ENCODE measurements at places on chromosomes 1 and 21. TPM values are rescaled to one million over a fixed set of nuclear protein-coding genes. Genes with fewer than 3 reads are reported as not detected.

DNA sequence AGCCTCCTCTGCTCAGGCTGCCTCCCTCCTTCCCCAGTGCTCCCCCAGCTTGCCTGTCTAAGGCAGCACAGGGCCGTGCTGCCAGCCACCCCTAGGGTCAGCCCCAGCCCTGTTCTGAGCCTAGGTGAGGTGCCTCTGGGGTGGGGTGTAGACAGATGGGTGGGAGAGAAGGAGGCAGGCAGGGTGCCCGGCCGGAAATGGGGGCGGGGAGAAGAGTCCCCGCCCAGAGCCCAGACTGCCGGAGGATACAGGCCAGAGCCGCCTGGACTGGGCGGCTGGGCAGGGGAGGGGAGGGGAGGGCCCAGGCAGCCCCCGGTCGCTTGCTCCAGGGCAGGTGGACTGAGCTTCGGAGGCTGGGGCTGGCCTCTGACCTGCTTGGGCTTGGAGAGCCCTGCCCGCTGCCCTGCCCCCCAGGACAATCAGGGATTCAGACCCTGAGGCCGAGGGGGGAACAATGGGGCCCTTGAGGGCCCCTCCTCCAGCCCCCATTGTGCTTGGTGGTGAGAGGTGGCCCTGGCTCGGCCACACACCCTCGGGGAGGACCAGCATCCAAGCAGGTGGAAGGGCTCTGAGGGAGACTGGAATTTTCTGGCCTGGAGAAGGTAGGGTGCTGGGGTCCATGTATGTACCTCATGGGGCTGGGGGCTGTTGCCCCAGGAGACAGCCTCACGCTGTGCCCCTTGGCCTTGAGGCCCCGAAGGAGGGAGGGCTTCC, at the start of gene GJC2:
Gene GJC2 (plus strand): TSS at position 525 of the 714 bp plus-strand sequence. CDS start 7,829 bp downstream, outside the sequence.
- H3K4me1 ChIP-seq: peaks cover 6% of the 10 kb centered on the region
- H3K4me3 ChIP-seq: no peak within 1 kb of the TSS
- DNase-seq: peak; percentile 42
- H3K27me3 ChIP-seq: no peaks in the 10 kb centered on the region
- H3K36me3 ChIP-seq: peaks cover 25% of the 10 kb centered on the region

DNA sequence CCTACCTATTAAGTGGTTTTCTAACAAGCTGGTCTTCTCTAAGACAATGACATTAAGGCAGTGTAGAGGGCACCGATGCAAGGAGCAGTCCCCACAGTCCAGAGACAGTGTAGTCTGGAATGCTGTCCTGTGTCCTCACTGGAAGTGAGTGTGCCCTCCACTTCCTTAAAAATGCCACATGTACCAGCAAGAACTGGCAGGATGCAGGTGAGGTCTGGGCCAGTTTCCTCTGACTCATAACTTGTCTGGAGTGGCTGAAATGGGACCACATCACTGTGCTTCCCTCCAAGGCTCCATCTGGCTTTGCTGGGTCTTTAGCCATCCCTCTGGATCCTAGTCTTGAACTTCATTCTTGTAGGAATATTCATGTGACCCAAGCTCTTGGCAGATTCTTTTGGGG, 170.5 kb upstream of the KIAA0040 start:
- no peaks in the 10 kb centered on the region for H3K36me3 ChIP-seq
- no peaks in the 10 kb centered on the region for H3K4me1 ChIP-seq
- H3K4me3 ChIP-seq: no peak overlapping the region

GRCh38 chr1:230569201-230569600, 73.1 kb upstream of the COG2 start:
- H3K27ac ChIP-seq: no peak overlapping the region
- H3K36me3 ChIP-seq: no peaks in the 10 kb centered on the region
- H3K4me3 ChIP-seq: no peak overlapping the region
- H3K27me3 ChIP-seq: no peaks in the 10 kb centered on the region

- no peaks in the 10 kb centered on the region for H3K36me3 ChIP-seq
- DNase-seq: no peak
- H3K4me3 ChIP-seq: no peak overlapping the region
- H3K4me1 ChIP-seq: no peaks in the 10 kb centered on the region
- H3K27me3 ChIP-seq: no peaks in the 10 kb centered on the region
Measured at GRCh38 chr1:217586586-217586985, 44.3 kb downstream of the GPATCH2 start.

DNA sequence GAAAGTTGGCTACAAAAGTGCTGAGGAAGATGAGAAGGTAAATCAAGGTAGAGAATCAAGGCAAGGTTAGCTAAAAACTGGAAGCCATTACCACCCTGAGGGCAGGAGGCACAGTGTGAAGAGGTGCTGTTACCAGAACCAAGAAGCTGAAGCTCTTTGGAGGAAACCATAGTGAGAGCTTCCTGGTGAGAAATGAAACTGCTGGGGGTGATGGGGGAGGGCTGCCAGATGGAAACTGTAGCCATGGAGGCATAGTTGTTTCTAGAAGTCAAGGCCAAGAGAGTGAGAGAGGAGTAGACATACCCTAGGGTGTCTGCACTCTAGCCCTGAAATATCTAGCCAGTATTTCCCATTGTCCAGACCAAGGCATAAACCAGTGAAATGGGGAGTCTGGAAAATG, 28.7 kb downstream of the IFI44 start:
- H3K36me3 ChIP-seq: no peaks in the 10 kb centered on the region
- no peak for DNase-seq
- no peak overlapping the region for H3K4me3 ChIP-seq
- no peaks in the 10 kb centered on the region for H3K27me3 ChIP-seq
- no peak overlapping the region for H3K27ac ChIP-seq

- no peaks in the 10 kb centered on the region for H3K27me3 ChIP-seq
- H3K27ac ChIP-seq: no peak overlapping the region
- H3K4me3 ChIP-seq: no peak overlapping the region
- H3K36me3 ChIP-seq: no peaks in the 10 kb centered on the region
- H3K4me1 ChIP-seq: no peaks in the 10 kb centered on the region
Measured at GRCh38 chr1:113018911-113019310, 54.1 kb upstream of the LRIG2 start.

GRCh38 chr21:35819134-35819533, 241.2 kb downstream of the SETD4 start:
- H3K4me3 ChIP-seq: no peak overlapping the region
- H3K36me3 ChIP-seq: no peaks in the 10 kb centered on the region
- H3K27me3 ChIP-seq: no peaks in the 10 kb centered on the region
- H3K4me1 ChIP-seq: no peaks in the 10 kb centered on the region
- no peak overlapping the region for H3K27ac ChIP-seq

DNA sequence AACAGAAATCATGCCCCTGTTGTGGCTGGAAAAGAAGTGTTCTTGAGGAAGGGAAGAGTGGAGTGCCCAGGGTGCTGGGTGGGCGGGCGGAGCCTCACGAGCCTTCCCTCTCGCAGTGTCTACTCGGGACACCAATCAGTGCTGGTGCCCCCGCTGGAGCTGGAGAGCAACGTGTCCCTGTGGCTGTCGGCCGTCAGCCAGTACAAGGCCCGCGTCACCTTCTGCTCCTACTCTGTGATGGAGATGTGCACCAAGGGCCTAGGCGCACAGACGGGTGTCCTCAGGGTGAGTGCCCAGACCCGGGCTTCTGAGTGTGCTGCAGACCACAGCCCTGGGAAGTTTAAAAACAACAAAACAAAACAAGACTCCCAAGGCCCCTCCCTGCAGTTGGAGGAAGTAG, 47.4 kb downstream of the S100B start:
- no peak overlapping the region for H3K4me3 ChIP-seq
- H3K4me1 ChIP-seq: no peaks in the 10 kb centered on the region
- no peak overlapping the region for H3K27ac ChIP-seq
- no peaks in the 10 kb centered on the region for H3K27me3 ChIP-seq
- no peaks in the 10 kb centered on the region for H3K36me3 ChIP-seq
- DNase-seq: no peak

DNA sequence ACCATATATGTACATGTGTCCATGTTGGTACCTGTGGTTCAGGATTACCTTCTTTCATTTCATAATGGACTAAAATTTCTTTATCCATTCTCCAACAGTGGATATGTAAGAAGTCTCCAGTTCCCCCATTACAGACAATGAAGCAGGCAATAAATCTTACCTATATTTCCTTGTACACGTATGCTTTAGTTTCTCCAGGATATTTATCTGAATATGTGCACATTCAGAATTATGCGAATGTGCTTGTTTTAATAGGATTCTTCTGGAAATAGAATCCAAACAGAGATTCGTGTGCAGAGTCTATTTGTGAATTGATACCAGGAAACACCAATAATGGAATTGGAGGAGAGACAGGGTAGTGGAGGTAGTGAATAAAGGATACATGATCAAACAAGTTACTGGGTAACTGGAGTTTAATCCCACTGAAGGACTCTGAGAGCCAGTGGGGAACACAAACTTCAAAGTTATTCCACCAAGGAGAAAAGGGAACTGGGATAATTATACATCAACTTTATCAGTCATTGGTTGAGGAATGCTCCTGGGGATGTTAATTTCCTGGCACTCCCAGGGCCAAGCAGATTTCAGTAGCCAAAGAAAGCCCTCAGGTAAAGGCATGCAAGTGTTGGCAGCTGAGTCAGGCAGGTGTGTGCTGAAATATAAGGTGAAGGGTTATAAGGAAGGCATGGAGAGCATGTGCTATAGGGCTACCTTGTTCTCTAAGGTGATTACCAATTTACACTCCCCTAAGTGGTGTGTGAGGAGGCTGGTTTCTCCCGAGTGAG, 374.9 kb upstream of the PBX1 start:
- H3K4me1 ChIP-seq: no peaks in the 10 kb centered on the region
- H3K4me3 ChIP-seq: no peak overlapping the region
- no peak for DNase-seq
- H3K27ac ChIP-seq: no peak overlapping the region
- no peaks in the 10 kb centered on the region for H3K27me3 ChIP-seq

DNA sequence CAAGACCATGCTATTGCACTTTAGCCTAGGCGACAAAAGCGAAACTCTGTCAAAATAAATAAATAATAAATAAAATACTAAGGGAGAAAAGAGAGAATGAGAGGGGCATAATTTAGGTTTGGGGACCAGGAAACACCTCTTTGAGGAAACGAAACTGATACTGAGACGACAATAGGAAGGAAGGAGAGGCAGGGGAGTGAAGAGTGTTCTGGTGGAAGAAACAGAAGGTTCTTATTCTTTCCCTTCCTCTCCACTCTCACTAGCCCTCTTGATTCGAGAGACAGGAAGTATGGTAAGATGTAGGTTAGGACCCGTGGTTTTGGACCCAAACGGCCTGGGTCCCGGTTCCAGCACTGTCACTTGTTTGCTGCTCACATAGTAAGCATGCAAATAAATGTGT, 1.6 kb upstream of the NKAIN1 start:
- no peak overlapping the region for H3K27ac ChIP-seq
- no peak overlapping the region for H3K4me3 ChIP-seq
- H3K36me3 ChIP-seq: no peaks in the 10 kb centered on the region
- H3K27me3 ChIP-seq: no peaks in the 10 kb centered on the region

Gene SRRM1
- polyA plus RNA-seq: 47.3 TPM

Gene ZNF683
- polyA plus RNA-seq: not detected

Gene TRNP1
- polyA plus RNA-seq: 4.6 TPM

Gene YY1AP1
- polyA plus RNA-seq: 44.0 TPM

Gene COL8A2
- 1.2 TPM for polyA plus RNA-seq

Gene ARMH1
- polyA plus RNA-seq: 1.8 TPM

Gene FMO2
- 29.8 TPM for polyA plus RNA-seq

Gene C1QA
- polyA plus RNA-seq: 185 TPM

Gene SAMSN1
- polyA plus RNA-seq: 7.6 TPM

Gene OR2T33
- not detected for polyA plus RNA-seq

Gene KCNJ10
- polyA plus RNA-seq: 0.13 TPM

Gene PDE4B
- polyA plus RNA-seq: 1.2 TPM
